ENCODE measurements at places on chromosomes 7 and 10.

DNA sequence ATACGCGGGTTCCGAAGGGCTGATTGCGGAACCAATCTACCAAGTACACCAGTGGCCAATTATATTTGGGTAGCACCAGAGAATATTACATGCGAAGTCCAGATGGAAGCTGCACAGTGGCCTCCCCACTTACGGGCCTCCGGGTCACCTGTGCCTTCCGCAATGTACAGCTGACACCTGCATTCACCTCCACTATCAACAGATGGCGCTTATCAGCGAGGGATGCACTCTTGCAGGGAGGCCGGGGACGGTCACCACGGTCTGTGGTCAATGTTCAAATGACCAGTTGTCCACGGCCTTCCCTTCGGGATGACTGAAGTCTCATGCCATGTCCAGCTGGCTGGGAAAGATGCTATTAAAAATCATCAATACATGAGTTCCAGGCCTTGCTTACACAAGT is 47.6 kb downstream of the SLIT1 start:
- no peak for DNase-seq

- no peak for DNase-seq
Measured at GRCh38 chr7:30420662-30421061, 57.9 kb downstream of the NOD1 start.

- DNase-seq, result no peak
Measured at GRCh38 chr10:66862687-66863258, 63.1 kb upstream of the LRRTM3 start.

GRCh38 chr10:35040760-35041501 is 49.2 kb downstream of the CUL2 start:
- no peak for DNase-seq

GRCh38 chr7:69786730-69787395 is 188.6 kb downstream of the AUTS2 start:
- no peak for DNase-seq

GRCh38 chr7:119703895-119704294 is 569.1 kb upstream of the KCND2 start:
- DNase-seq, result no peak
